Activated CD8-positive, alpha-beta memory T cell treated with anti-CD3 and anti-CD28 coated beads, Interleukin-2, amount 50 U/mL, for 4 hours (primary cell): ENCODE measurements at places on chromosomes 1 and 21.

DNA sequence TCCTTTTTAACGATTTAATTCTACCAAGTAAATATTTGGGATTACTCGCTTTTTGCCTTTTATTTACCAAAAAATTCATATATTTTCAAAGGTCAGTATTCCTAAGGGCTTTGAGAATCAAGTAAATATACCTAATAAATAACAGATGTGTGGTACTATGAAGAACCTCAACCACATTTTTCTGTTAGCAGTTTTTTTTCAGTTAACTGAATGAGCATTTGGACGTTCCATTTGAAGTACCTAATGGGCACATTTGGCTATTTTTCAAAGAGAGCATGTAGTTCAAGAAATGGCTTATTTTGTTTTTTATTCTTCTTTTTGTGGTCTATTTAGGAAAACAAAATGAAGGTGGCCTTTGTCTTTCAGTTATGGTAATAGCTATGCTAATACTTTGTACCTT is 253.0 kb downstream of the GPR52 start:
- no peak for DNase-seq

GRCh38 chr1:185813401-185813979 is 79.3 kb downstream of the HMCN1 start:
- DNase-seq: no peak

GRCh38 chr1:174713796-174714195 is 266.0 kb downstream of the GPR52 start:
- DNase-seq: no peak

DNA sequence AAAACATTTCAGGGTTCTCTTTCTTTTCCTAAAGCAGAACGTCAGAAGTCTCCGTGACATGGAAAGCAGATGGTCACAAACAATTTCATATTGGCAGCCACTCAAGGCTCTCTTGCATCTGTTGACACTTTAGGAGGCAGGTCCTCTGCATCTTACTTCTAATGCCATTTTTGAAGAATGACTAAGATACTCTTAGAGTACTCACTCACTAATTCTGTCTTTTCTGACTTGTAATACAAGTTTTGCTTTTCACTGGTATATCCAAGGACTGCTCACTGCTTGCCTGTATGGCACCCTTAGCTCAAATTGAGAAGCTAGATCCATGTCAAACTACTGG is 68.3 kb downstream of the PRRX1 start:
- DNase-seq: no peak

DNA sequence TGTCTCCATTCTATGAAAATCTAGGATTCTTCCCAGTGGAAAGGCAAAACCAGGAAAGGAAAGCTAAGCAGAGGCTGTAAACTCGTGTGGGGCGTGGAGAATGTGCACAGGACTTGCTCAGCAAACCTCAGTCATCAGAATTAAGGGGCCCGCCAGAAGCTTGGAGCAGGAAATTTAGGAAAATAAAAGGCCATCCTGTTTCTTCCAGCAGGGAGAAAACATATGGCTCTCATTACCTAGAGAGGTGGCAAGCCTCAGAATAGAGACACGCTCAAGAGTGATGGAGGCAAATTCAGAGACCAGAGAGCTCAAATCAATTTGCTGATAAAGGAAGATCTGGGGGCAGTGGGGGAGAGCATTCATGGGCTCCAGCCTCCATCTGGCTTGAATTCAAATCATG is 151.9 kb upstream of the KLHDC7A start:
- DNase-seq: no peak

- no peak for DNase-seq
Observed at GRCh38 chr1:154151311-154151710, 3.6 kb downstream of the NUP210L start.

DNA sequence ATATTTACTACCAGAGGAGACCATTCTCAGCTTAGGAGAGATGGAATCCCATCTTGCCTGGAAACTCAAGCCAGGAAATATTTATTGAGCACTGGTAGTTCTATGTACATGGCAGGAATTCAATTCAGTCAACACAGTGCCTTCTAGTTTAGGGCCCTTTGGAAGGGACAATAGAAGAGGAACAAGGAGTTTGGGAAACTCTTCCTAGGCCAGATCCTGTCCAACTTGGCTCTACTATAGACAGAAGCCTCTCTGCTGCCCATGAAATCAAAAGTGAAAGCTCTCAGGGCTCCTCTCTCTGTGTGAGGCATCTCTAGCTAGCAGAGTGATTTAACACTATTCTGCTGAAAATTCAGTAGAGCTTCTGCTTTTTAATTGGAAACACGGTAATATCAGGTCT is 244.6 kb upstream of the MAP1LC3C start:
- DNase-seq: no peak

GRCh38 chr1:34806396-34806795 is 13.6 kb downstream of the GJA4 start:
- DNase-seq: no peak

DNA sequence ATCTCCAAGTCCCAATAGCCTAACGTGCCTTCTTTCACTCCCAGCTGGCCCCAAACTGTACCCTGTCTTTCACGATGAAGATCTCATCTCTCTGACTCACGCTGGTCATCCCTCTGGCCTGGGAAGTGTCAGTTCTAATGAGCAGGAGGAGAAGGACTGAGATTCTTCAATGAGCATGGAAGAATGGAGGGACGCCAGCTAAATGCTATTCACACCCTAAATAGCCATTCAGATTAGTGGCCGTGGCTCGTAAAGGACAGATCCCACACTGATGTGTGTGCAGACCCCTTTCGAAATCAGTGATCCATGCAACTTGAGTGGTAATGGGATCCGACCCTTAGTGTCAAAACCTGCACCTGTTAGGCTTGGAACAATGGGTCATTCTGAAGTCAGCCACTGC is 75.9 kb upstream of the SMYD2 start:
- DNase-seq: no peak

DNA sequence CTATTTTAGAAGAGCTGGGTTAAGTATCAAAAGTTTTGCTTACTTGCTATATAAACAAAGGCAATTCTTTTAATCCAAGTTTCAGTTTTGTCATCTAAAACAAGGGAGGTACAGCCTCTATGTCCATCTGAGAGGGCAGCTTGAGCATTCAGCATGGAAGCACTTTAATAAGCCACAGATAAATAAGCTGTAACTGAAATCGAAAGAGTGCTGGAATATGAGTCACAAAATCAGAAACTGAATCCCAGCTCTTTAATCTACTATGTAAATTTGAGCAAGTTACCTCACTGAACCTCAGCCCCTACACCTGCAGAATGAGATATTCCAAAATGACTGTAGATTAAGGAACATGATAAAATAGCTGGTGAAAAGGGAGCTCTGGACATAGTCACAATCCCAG is 80.0 kb upstream of the HP1BP3 start:
- no peak for DNase-seq

GRCh38 chr1:159173320-159173719 is 1.9 kb downstream of the CADM3 start:
- no peak for DNase-seq

DNA sequence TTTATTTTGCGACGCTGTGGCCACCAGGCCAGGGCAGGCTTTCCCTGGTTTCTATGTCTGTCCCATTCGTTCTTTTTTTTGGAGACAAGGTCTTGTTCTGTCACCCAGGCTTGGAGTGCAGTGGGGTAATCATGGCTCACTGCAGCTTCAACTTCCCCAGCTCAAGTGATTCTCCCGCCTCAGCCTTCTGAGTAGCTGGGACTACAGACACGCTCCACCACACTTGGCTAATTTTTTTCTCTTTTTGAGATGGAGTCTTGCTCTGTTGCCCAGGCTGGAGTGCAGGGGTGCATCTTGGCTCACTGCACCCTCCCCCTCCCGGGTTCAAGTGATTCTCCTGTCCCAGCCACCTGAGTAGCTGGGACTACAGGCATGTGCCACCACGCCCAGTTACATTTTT is 43.4 kb upstream of the WNT4 start:
- no peak for DNase-seq

DNA sequence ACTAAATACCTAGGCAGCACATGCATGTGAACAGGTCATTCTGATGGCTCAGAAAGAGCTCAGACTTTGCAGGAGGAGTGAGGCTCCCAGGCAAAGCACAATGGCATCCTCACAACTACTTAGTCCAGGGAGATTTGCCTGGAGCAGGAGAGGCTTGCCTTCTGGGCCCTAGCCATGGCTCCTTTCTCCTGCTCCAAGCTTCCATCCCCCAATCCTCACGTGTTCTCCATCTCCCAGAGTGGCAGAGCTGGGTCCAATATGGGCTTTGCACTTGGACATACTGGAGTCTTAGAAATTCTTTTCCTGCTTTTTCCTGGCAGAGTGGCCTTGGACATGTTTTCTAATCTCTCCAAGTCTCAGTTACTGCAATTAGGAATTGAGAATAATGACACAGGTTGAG is 15.8 kb downstream of the MYBPH start:
- DNase-seq: no peak

- peak; percentile 59 for DNase-seq
Observed at GRCh38 chr1:230127105-230128054, 60.3 kb downstream of the GALNT2 start.

- no peak for DNase-seq
Observed at GRCh38 chr1:12067900-12068821, 5.1 kb downstream of the TNFRSF8 start.

DNA sequence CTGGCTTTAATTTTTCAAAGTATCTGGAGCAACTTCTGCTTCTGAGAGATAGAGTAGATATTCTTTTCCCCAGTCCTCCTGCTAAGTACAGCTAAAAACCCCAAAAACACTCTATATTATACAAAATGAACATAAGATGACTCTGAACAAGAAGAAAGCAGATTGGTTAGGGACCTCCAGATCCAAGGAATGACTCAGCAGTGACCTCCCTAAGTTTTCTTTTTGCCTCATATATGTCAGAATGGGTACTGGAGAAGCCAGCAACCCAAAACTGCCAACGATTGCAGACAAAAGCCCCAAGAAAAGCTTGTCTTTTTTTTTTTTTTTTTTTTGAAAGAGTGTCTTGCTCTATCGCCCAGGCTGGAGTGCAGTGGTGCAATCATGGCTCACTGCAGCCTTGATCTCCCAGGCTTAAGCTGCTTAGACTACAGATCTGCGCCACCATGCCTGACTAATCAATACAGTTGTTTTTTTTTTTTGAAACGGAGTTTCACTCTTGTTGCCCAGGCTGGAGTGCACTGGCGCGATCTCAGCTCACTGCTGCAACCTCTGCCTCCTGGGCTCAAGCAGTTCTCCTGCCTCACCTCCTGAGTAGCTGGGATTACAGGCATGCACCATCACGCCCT is 22.7 kb downstream of the NDUFS5 start:
- DNase-seq: no peak

GRCh38 chr1:86704972-86705664 is 742 bp downstream of the SH3GLB1 start:
- peak; percentile 36 for DNase-seq

GRCh38 chr1:2210786-2211185 is 16.2 kb upstream of the FAAP20 start:
- no peak for DNase-seq

DNA sequence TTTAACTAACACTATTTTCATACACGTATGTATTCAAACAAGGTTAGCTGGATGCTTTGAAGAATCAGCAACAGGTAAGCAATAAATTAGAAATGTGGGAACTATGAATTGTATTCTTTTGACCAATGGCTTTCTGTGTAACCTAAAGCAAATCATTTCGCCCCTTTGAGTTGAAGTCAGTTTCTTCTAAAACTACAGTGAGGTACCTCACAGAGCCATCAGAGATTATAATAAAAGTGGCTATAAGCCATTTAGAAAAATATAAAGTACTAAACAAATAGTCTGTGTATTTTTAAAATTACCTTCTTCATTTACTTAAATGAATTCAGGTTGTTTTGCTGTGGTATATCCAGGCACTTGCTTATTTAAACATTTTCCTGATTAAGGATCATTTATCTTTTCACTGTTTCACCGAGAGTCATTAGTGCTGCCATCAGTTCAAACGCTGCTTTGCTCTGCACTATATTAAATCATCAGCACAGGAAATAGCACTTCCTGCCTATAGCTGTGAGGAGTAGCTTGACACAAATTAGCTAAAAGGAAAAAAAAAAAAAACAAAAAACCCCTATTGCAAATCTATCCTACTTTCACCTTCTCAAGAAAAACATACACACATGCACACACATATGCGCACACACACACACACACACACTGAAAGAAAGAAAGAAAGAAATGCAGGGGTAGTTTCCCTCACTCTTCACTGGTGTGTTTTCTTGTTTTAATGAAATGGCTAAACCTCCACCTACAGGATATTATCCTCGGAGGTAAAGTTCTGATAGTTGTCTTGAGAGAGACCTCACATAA is 39.8 kb upstream of the C1orf105 start:
- DNase-seq: no peak

GRCh38 chr1:246193537-246193936 is 313.5 kb downstream of the SMYD3 start:
- DNase-seq: no peak

DNA sequence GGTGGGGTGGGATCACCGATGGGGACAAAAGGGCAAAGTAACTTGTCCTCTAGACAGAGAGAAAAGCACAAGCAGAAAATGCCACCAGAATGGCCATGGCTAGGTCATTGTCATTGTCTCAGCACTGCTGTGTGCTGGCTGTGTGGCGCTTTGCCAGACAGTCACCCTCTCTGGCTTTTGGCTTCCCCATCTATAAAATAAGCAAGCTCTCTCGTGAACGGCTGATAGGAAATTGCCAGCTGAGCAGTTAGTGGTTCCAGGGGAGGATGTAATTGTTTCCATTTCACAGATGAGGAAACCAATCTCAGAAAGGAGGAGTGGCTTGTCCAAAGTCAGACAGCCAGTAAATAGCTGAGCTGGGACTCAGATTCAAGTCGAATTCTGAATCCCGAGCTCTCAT is 32.5 kb downstream of the PADI2 start:
- no peak for DNase-seq

GRCh38 chr1:233998891-233999290 is 94.4 kb downstream of the SLC35F3 start:
- no peak for DNase-seq

DNA sequence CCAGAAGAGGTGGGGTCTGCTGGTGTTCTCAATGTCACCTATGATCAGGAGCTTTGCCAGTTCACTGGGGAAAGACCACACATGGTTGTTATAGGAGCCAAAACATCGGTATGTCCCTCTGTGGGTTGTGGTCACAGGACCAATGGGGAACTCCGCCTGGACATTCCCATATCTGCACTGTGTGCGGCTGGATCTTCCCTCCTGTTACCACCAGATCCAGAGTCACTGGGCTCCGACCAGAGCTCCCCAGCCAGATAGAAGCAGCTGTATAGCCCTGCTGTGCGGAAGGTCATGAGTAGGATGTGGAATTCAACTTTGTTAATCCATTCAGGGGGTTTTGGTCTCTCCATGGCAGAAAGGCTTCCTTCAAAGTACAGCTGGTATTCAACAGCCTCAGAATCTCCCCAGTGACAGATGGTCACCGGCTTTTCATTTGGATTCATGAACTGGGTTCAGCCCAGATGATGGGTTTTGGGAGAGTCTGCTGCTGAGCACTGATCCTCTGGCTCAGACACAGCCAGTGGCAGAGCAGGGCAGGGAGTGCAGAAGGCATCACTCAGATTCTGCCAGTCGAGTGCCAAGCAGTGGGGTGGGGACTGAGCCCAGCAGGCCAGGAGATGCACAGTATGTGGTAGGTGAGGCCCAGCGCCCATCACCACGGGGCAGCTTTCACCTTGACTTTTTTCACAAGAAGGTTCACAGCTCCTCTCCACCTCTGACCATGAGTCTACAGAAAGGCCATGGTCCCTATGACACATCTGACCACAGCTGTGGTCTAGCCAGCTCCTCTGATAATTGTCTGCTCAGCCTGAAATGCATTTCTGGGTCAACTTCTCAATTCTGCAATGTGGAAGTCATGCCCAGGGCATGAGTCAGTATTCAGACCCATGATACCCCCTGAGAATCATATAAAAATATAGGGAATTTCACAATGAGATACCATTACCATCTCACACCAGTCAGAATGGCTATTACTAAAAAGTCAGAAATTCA is 2.9 kb upstream of the SHCBP1L start:
- no peak for DNase-seq
